ENCODE measurements at places on chromosomes 5 and 9.

DNA sequence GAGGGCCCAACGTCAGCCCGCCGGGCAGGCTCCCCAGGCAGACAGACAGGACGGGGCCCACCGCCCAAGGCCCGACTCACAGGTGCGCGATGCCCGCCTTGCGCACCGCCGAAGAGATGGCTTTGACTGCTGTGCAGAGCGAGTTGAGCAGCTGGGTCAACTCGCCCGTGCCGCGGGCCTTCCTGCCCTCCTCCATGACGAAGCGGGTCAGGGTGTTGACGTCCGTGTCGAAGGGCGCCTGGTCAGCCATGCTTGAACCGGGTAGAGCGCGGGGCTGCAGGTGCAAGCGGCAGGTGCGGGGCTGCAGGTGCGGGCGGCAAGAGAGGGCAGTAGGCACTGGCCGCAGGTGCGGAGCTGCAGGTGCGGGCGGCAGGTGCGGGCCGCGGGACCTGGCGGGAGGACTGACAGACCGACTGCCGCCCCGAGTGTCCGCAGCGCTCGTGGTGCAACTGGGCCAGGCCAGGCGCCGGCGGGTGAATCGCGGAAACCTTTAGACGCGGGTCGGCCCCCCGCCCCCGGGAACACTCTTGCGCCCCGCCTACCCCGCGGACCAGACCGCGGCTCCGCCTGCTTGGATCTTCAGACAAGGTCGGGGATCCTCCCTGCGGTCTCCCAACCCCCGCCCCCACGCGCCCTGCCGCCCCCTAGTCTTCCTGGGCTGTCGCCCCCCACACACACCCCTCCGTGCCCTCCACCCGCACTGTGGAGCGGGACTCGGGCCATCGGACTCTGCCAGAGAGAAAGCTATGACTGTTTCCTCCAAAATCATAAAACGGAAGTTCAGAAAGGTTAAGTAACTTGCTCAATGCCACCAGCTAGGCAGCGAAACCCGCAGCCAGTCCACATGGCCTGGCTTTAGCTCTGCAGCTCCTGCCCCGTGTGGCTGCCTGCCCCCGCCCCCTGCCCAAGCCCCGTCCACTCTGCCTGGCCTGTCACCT lies at the start of gene FBP1:
FBP1 (minus strand) TSS at position 458 of the 938 bp plus-strand sequence; CDS start at position 250, 208 bp downstream.
- DNase-seq, result peak; percentile 42

- DNase-seq, result no peak
These were observed 993.9 kb upstream of the ACO1 start for GRCh38 chr9:31390403-31391025.

GRCh38 chr9:33225319-33226147 lies 14.4 kb upstream of the SPINK4 start:
- DNase-seq, result peak; percentile 69

GRCh38 chr5:165673499-165673898 lies 2168.1 kb downstream of the MAT2B start:
- DNase-seq, result no peak

DNA sequence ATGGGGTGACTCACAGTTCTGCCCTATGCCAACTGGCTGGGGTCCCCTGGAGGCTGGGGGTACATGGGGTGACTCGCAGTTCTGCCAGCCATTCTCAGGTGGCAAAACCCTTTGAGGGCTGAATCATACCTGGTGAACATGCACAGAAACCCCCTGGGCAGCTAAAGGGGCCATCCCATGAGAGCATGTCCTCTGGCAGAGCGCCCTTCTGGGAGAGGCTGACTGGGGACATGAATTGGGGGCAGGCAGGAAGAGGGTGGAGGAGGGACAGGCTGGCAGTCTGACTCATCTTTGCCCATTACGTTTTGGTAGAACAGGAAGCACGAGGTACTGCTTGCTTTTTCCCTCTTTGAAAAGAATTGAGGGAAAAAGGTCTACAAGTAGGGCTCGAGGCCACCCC lies 16.7 kb downstream of the TRAF1 start:
- DNase-seq, result peak; percentile 49

DNA sequence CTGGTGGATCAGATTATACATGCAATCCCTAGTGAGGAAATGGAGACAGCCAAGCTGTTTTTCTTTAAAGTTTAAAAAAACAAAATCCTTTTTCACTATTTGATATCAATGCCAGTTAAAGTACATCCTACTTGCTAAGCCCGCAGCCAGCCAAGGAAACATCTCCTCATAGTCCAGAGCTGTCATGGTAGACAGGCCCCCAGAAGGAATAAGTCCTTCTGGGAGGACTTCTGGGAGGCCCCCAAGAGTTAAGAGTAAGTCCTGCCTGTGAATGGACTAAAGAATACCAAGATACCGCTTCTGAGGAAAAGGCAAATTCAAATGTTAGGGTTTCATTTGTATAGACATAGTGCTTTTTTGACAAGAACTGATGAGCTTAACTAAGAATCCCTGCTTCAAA lies 38.3 kb downstream of the MOCS2 start:
- no peak for DNase-seq

DNA sequence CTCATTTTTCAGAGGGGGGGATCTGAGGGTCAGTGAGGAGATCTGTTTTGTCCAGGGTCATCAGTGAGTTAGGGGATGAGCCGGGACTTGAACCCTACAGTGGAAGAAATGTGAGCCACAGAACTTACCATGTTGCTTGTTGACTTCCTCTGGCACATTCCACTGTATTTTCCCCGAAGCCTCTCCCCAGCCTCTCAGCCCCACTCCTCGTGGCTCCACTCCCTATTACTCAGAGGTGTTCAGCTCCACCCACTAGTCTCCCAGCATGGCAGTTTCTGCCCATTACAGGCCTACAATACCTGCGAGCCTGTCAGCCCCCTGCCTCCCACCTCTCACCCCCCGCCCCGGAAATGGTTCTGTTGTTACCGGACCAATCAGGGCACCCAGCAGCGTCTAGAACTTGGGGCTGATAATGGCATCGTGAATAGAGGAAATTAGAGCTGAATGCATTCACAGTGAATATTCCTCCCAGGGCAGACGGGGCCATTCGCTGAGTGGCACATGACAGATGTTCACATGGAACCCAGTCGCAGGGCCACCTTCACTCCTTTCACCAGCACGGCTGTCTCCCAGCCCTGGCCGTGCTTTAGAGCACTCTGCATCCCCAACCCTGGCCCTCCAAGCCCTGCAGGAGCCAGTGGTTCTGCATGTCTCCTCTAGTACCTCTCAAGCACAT lies 81.6 kb downstream of the KCNIP1 start:
- no peak for DNase-seq

DNA sequence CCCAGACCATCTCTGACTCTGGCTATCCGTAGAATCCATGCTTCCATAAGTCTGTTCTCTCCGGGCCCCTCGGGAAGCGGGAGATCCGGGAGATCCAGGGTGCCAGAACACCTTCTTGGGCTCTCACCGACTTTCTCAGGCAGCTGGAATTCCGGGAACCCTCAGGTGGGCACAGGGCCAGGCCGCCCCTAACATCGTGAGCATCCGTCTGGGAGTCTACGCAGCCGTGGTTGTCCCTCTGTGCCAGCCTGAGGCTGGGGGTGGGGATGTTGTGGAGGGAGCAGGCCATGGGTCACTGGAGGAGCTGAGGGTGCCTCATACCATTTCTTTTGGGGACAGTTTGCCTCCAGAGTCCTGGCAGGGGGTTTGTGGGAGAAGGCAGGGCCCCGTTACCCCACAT lies 92.3 kb upstream of the COL5A1 start:
- DNase-seq, result no peak

- DNase-seq, result no peak
These were observed 266.1 kb downstream of the NDUFS4 start for GRCh38 chr5:53826504-53826903.

- no peak for DNase-seq
These were observed 157.8 kb downstream of the NXNL2 start for GRCh38 chr9:88692827-88693226.

GRCh38 chr5:171577042-171577758 lies 157.8 kb downstream of the FGF18 start:
- DNase-seq, result no peak

- DNase-seq, result no peak
These were observed 26.2 kb upstream of the LMX1B start for GRCh38 chr9:126587187-126588185.

DNA sequence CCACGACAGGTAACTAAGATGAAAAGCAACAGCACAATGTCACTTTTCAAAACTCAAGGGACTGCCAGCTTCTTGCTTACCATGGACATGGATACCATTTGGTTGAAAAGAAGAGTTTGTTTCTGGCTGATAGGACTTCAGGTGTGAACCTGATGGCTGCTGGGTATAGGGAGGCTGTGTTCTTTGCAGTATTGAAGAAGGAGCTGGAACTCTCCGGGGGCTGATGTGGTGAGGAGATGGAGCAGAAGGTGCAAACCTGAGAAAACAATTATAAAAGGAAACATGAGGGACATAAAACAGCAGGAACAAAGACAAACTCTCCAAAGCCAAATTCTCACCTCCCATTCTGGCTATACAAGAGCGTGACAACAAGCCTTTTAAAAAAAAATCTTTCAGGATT lies 330.1 kb upstream of the RFX3 start:
- DNase-seq, result no peak

DNA sequence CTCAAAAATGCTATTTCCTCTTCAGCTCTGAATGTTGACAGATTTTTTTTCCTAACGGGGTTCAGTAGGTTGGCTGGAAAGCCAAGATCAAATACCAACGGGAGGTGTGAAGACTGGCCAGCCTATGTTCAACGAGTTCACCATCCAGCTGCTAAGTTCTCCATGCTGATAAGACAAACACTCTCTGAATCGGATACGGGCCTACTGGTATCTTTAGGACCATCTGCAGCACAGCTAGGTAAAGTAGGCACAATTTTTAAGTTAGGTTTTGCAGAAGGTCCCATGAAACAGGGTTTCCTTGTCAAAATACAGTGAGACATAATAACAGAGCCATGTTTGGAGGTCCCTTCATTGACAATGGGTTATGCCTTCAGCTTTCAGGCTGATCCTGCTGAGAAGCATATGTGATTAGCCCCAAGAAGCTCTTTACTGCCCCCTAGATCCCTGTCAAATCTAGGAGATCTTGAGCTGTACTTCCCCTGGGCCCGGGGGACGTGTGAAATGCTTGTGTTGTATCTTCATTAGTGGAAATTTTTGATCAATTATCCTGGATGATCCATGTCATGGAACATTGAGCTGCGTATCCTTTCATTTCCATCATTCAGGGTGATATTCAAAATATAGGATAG lies 60.6 kb downstream of the PGM5 start:
- DNase-seq, result no peak

DNA sequence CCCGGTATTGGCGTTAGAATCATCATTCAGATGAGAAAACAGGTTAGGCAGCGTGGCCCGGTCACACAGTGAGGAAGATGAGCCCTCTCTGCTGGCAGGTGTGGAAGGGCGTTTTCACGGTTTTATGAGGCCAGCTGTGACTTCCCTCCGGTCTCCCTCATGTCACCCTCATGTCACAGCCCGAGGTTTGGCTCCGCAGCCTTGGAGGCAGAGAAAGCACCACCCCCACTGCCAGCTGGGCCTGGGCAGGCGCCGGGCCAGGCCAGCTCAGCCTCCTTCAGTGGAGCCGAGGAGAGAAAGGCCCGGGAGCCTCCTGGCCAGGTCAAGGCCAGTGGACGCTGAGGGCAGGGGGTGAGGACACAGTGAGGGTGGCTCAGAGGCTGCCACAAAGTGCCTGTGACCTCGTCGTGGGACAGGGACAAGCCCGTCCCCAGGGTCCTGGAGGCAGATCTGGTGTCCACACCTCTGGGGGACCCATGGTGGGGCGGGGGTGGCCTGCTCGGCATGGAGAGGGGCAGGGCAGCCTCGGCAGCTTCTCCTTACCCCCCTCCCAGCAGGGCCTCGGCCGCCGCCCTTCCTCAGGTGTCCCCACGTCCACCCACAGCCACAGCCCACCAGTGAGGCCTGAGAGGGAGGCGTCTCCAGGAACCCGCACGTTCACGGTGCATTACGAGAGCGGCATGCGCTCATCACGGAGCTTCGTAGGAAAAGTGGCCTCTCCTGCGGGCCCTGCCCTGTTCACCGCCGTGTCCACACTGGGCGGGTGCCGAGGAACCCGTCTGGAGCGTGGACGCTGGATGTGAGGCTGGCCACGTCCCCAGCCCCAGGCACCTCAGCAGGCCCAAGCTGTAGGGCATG lies 32.2 kb downstream of the EXD3 start:
- no peak for DNase-seq

- no peak for DNase-seq
These were observed 18.3 kb upstream of the MSANTD3 start for GRCh38 chr9:100408546-100409175.

- DNase-seq, result no peak
These were observed 6.5 kb downstream of the HK3 start for GRCh38 chr5:176892663-176893062.

GRCh38 chr5:33738967-33739366 lies 152.8 kb downstream of the ADAMTS12 start:
- no peak for DNase-seq

- DNase-seq, result no peak
These were observed 1053.9 kb downstream of the PTPRD start for GRCh38 chr9:9558907-9559306.

GRCh38 chr5:176723440-176723839 lies 76.2 kb downstream of the TSPAN17 start:
- DNase-seq, result no peak

GRCh38 chr5:672329-673160 lies 20.6 kb downstream of the TPPP start:
- peak; percentile 47 for DNase-seq

DNA sequence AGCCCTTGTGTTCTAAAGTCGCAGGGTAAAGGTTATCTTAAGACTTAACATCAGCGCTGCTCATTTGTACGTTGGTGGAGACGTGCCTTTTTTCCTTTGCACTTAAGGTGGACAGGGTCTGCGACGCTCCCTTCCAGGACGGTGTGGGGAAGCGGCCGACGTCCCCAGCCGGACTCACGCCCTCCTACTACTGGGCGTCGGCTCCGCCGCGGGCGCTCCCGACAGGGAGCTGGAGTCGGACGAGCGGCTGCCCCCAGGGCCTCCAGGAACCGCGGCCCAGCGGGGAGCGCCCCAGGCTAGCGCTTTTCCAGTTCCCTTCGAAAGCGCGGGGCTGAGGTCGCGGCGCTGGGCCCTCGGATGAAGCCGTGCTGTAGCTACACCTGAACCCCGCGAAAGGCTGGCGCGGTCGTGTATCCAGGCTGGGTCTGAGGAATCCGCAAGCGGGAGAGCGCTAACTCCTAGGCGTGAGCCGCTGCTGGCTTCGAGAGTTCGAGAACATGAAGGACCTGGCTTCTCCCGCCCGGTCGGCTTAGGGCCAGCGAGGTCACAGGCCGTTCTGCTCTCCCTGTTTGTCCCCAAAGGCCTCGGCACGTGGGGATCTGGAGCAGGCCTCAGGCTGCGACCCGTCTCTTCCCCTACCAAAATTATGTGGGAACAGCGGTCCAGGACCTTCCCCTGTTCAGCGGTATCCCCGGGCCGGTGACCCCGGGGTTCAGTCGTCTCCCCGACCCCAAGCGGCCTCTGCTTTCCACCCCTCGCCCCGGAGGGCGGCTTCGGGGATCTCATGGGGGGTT lies 3.8 kb upstream of the DMRT3 start:
- DNase-seq, result no peak

DNA sequence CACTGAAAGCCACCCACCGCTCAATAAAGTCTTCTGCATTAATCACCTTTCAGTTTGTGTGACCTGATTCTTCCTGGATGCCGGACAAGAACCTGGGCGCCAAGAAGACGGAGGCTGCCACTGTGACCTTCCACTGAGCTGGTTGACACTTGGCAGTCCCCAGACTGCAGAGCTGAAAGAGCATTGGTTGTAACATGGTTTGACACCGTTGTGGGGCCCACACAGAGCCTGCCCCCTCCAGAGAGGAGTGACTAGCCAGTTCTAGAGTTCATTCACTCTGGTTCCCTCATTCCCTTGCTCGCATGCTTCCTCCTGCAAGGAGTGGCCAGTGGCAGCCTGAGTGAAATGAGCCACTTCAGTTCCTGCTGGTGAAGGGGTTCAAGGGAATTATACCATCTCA lies 86.2 kb upstream of the ANXA1 start:
- DNase-seq, result no peak
